NB4 (cell line): ENCODE measurements at places on chromosomes 4 and X.
A peak's percentile ranks its signal among the peaks of the same experiment; 100 is the strongest.

- DNase-seq = no peak
Measured at GRCh38 chrX:130543603-130544325, 142.0 kb downstream of the RBMX2 start.

- DNase-seq = no peak
Measured at GRCh38 chr4:1961563-1961962, 47.2 kb downstream of the NELFA start.

GRCh38 chrX:118420462-118420861, 74.6 kb downstream of the WDR44 start:
- DNase-seq = peak; percentile 8

DNA sequence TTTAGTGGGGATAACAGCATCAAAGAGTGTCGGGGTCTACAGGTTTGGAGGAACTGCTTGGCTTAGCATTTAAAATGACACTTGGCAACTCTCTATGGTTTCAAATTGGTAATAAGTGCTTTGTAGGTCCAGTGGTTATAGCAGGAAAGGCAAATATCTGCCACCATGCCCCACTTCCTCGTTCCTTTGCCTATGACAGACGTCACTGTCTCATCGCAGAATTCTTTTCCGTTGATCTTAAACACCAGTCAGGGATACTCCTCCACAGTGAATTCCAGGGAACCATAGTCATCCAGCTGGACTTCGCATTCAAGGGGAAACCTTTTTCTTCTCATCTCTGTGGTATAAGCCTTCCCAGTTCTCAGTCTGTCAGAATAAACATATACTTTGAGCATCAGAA, 319.1 kb downstream of the GPAT3 start:
- DNase-seq = no peak

- DNase-seq = no peak
Measured at GRCh38 chr4:55123791-55124190, 1.6 kb downstream of the KDR start.

GRCh38 chr4:7811536-7812191, 128.0 kb downstream of the AFAP1 start:
- no peak for DNase-seq

- no peak for DNase-seq
Measured at GRCh38 chrX:100358766-100359165, 51.3 kb downstream of the PCDH19 start.

GRCh38 chr4:147118528-147118927, 172.9 kb upstream of the TTC29 start:
- DNase-seq = no peak

- DNase-seq = no peak
Measured at GRCh38 chrX:154660541-154660940, 7.2 kb upstream of the CTAG2 start.

GRCh38 chrX:101931136-101931487, 715 bp downstream of the ZMAT1 start:
- no peak for DNase-seq

DNA sequence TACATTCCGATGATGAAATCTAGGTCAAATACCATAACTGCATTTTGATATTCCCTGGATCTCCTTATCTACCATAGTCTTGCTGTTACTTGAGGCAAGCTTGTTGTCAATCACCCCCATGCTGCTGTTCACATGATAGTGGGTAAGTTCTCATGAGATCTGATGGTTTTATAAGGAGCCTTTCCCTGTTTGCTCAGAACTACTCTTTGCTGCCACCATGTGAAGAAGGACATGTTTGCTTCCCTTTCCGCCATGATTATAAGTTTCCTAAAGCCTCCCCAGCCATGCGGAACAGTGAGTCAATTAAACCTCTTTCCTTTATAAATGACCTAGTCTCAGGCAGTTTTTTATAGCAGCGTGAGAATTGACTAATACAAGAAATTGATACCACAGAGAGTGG, 432.0 kb downstream of the GLUD2 start:
- peak; percentile 2 for DNase-seq

GRCh38 chr4:103091601-103092223, 7.9 kb downstream of the BDH2 start:
- DNase-seq = peak; percentile 77

DNA sequence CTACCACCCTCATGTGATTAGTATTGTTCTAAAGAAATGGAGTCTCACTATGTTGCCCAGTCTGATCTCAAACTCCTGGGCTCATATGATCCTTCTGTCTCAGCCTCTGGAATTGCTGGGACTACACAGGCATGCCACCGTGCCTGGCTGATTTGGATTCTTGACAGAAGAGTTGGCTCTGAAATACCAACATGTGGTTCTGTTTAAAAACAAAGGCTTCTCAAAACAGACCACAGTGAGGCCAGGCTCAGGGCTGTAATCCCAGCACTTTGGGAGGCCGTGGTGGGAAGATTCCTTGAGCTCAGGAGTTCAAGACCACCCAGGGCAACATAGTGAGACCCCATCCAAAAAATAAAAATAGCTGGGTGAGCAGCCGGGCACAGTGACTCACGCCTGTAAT, 126.7 kb downstream of the DHRSX start:
- DNase-seq = no peak

DNA sequence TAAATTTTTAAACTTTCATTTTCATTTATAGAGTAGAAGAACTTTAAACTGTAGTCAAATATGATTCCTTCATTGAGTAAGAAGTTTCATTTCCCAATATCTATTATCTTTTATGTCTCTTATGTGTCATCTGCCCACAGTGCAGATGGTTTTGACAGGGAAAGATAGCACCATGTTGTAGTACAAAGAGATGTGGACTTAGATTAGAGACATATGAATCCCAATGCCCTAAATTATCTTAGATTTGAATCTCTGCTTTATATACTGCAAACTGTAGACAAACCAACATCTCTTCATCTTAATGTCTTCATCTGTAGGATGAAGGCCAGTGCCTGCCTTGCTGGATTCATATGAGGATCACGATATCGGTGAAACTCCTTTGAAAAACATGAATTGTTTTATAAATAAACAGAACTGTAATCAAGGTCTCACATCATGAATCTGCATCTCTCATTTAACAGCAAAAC, 217.5 kb downstream of the BANK1 start:
- peak; percentile 29 for DNase-seq

GRCh38 chr4:139934708-139935195, 219.2 kb downstream of the MAML3 start:
- DNase-seq = no peak

DNA sequence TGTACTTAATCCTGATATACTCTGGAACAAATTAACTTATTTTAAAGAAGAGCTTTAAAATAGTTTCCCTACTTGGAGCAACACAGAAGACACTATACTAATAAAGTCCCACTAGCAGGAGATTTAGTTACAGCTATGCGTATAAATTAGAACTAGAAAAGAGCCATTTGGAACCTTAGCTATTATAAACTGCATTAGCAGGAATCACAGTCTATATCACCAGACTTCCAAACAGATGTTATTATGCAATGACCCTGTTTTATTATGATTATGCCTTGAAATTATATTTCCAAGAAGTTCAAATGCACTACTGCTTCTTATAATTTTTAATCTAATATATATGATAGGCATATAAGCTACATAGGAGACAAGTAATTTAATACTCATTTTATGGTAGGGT, 95.5 kb upstream of the WDR44 start:
- DNase-seq = no peak

DNA sequence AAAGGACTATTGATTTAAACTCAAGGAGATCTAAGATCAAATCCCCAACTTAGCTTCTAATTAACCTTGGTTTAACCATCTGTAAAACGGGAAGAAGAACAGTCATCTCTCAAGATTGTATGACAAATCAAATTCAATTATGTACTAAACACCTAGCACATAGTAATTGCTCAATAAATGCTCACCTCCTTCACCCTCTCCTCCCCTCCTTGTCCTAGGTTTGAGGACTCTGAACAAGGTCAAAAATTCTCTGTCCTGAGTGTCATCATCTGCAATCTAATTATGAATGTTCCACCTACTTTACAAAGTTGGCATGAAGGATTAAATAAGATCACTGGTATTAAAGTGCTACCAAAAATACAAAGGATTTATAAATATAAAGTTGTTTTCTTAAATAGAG, 320.1 kb upstream of the PPARGC1A start:
- DNase-seq = no peak

DNA sequence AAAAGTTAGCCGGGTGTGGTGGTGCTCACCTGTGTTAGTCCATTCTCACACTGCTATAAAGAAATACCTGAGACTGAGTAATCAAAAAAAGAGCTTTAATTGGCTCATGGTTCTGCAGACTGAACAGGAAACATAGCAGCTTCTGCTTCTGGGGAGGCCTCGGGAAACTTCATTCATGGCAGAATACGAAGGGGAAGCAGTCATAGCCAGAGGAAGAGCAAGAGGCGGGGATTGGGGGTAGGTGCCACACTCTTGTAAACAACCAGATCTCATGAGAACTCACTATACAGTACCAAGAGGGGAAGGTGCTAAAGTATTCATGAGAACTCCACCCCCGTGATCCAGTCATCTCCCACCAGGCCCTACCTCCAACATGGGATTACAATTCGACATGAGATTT, 64.1 kb downstream of the BEND4 start:
- no peak for DNase-seq

DNA sequence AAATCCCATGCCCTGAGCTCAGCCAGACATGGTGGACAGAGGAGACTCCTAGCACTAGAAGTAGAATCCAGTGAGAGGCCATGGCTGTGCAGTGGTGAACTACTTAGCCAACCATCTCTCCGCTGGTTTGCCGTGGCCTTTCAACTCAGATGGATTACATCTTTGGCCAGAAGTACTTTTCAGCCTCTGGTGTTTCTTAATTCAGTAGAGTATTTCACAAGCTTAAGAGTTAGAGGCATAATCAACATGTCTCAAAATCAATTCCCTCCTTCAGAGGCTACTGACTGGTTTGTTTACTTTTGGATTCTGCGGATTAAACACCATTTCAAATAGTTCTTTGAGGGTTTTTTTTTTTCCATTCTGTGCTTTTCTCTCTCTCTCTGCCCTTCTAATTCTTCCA, 91.1 kb upstream of the PGRMC2 start:
- no peak for DNase-seq

GRCh38 chr4:42655921-42656678, 805 bp downstream of the ATP8A1 start:
- DNase-seq = peak; percentile 72

DNA sequence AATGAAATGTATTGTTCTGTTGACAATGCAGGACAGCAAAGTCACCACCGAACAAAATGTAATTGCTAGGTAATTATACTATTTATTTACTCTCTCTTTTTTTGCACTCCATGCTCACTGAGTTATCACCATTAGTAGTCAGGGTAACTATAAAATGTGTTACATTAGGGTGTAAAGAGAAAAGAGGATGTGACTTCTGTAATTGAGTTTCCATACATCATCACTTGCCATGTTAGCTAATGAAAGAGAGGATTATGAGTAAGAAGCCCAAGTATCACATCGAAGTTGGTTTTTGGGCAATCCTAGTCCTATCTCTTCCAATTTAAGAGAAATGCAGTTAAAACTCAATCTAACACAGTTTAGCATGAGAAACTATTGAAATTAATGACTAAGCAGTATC, 7.6 kb downstream of the ZXDA start:
- DNase-seq = no peak

- DNase-seq = no peak
Measured at GRCh38 chr4:52883707-52884669, 21.9 kb downstream of the RASL11B start.

DNA sequence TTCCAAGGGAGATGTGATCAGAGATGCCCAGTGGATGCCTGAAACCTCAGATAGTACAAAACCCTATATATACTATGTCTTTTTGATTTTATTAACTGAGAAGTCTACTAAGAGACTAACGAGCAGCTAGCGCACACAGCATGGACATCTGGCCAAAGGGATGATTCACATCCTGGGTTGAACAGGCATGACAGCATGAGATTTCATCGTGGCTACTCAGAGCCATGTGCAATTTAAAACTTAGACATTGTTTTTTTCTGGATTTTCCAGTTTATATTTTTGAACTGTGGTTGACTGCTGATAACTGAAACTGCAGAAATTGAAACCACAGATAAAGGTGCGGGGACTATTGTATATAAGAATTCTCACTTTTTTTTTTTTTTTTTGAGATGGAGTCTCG, 2252.9 kb upstream of the AGA start:
- peak; percentile 26 for DNase-seq

DNA sequence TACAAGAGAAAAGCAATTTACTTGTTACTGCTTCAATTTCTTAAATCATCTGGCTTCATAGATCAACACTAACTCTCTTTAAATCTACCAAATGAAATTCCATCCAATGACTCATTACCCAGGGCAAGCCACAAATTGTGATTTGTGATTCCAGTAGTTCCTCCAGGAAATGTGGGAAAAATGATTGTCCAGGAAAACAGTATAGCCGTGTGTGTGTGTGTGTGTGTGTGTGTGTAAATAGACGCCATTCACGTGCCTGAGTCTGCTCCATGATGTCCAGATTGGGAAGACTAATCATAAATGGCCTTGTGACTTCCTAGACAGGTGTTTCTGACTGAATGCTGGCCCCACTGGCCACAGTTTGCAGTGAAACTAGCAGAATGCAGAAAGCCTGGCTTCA, 121.3 kb downstream of the HS6ST2 start:
- no peak for DNase-seq

DNA sequence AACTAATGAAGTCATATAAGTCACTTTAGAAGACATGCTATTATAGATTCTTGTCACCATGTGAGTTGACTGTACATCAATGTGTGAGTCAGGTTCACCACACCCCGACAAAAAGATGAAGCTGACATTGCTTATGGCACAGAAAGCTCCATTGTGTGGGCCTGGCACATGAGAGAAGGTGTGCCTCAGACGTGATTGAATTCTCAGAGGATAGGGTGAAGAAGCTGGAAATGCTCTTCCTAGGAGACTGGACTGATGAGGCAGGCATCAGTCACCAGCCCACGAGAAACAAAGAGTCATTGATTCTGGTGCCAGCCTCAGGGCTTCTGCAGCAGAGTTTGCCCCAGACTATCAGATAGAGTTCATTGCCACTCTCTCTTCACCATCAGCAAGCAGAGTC, 35.9 kb upstream of the LRAT start:
- DNase-seq = no peak

DNA sequence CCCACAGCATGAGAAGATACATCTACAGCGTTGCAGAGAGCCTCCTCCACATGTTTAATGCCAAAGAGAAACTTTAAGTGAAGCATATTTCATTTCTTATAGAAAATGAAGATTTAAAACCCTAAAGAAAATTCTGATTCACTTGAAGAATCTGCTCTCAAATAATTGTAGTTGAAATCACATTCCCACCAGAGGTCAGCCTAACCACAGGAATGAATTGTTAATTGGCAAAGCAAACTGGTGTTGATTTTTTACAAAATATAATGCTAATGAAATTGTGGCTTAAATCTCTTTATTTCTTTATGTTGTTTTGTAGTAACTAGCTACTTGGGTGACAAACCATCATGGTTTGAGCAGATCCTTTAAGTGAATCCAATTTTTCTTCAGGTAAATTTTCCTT, 31.1 kb upstream of the WDR17 start:
- peak; percentile 27 for DNase-seq
